ENCODE measurements at places on chromosomes 1 and 21. TPM values are rescaled to one million over a fixed set of nuclear protein-coding genes. Genes with fewer than 3 reads are reported as not detected.

OPTC gene
- polyA plus RNA-seq, result not detected

RIMKLA gene
- polyA plus RNA-seq, result 0.11 TPM

ZC3H12A gene
- 40.0 TPM for polyA plus RNA-seq

PHGDH gene
- 77.4 TPM for polyA plus RNA-seq

PPIH gene
- polyA plus RNA-seq, result 25.0 TPM
